GM20000 (cell line): ENCODE measurements at places on chromosomes 5 and 9.

DNA sequence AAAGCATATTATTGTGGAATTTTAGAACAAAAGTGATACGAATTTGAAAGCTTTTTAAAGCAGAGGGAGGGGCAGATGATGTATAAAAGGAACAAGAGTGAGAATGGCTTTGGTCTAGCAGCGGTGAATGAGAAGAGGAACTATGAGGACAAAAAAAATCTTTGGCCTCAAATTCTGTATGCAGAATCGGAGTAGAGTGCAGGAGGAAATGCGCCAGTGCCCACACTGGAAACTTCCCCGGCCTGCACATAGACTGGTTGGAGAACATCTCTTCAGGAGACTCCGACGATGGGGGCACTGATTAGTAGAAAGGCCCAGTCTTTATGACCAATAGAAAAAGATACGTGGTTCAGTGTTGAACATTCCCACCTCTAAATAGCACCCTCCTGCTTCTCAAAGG is 51.3 kb downstream of the SLC46A2 start:
- DNase-seq, result no peak

DNA sequence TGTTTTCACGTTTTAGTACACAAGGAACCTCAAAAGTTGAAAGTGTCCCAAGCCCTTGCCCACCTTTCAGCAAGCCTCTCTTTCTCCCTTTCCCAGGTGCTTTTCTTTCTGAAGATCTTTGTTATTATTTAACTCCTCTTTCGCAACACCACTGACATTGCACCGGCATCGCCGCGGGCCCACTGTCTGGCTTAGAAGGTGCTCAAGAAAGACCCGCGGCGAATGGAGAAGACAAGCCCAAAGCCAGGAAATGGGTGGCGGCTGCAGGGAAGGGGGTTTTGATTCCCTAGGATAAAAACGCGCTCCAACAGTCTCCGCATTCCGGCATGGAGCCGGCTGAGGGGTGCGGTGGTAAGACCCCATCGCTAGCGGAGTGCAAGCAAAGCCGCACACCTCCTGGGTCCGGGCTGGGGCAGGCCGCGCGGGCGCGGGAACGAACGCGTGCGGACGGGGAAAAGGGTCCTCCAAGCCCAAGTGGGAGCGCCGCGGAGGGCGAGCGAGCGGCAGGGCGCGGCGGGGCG is 404 bp upstream of the AFAP1L1 start:
- no peak for DNase-seq

DNA sequence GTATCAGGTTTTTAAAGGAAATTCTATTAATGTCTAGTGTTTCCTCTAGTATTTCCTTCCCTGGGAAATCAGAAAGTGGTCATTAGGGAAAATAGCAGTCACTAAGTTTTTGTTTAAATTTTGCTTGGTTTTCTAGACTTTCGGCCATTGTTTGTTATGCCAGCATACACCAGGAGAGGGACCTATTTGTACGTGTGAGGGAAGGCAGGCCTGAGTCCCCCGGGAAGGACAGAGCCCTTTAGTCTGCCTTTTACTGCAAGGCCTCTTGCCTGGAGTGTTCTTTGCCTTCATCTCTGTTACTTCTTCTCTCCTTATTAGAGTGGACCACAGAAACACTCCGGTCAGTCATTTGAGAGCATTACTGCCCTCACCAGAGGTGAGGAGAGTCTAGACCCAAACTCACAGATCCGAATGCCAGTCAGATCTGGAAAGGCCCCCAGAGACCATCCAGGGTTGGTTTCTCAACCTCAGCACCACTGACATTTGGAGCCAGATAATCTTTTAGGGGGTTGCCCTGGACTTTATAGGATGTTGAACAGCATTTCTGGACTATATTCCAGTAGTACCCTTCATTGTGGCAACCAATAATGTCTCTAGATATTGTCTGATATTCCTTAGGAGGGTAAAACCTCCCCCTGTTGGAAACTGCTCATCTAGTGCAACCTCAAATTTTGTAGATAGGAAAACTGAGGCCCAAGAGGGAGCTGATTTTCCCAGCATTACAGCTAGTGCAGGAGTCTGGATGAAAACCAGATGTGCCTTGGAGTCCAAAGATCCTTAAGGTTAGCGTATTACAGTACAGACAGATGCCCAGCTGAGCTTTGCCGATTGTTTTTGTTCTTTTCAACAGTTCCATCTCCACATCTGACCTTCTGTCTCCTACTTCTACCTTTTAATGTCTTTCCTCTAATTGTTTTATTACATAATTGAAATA is 93.0 kb upstream of the NIPAL4 start:
- DNase-seq, result no peak

GRCh38 chr9:88826181-88826580 is 165.1 kb upstream of the S1PR3 start:
- no peak for DNase-seq

- DNase-seq, result no peak
Measured at GRCh38 chr5:55481293-55481855, 53.4 kb downstream of the PLPP1 start.

DNA sequence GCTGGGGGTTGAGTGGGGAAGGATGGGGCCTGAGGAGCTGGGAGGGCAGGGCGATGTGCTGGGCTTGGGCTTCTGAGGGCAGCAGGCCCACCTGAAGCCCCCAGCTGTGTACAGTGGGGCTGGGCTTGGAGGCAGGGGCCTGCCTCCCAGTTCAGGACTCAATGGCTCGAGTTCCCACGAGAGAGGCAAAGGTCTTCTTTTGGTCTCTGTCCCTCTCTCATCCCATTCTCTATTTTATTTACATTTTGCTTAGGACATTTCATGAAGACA is 180.6 kb downstream of the MACROH2A1 start:
- DNase-seq, result no peak

DNA sequence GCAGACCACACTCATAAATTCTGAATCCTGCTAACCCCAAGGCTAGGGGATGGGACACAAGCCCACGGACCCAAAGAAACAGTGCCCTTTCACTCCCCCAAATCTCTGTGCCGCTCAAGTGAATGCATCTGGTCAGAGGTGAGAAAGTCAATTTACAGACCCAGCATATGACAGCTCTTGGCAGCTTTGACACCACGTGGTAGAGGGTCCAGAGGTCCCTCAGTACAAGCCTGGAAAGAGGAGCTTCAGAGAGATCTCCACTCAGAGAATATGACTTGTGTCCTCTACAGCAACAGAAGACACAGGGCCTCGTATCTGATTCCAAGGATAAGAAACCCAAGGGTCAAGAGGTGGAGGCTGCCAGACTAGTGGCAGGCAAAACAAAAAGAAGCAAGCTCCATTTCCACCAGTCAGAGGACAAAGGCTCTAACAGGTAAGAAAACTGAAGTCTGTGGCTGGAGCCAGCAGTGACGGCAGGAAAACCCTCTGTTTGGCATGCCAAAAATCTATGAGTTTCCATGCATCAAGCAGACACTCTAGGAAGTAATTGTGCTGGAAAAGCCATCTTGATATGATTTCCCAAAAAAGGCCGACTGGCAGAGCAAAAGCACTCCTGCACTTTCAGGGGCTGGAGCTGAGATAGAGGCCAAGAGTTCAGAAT is 138.7 kb downstream of the UGCG start:
- no peak for DNase-seq

- no peak for DNase-seq
Measured at GRCh38 chr5:56279291-56279690, 46.2 kb upstream of the ANKRD55 start.

GRCh38 chr9:116368680-116369079 is 215.1 kb downstream of the PAPPA start:
- no peak for DNase-seq

GRCh38 chr5:168177831-168178450 is 113.5 kb upstream of the WWC1 start:
- no peak for DNase-seq

DNA sequence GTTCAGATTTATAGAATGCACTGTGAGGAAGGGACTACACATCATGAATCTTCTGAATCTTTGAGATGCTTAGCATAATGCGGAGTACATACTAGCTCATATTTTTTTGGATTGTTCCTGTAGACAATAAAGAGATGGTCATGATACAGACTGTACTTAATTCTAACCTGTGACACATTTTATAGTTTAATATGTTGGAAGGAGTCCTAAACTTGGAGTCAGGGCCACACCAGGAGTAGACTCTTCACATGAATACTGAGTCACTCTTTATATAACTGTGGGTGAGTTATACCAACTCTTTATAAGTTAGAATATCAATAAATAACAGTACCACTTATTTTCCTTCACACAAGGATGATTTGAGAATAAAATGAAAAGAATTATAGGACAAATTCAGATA is 16.9 kb downstream of the C9orf85 start:
- DNase-seq, result no peak

- DNase-seq, result no peak
Measured at GRCh38 chr5:89864941-89865340, 544.6 kb downstream of the CETN3 start.

DNA sequence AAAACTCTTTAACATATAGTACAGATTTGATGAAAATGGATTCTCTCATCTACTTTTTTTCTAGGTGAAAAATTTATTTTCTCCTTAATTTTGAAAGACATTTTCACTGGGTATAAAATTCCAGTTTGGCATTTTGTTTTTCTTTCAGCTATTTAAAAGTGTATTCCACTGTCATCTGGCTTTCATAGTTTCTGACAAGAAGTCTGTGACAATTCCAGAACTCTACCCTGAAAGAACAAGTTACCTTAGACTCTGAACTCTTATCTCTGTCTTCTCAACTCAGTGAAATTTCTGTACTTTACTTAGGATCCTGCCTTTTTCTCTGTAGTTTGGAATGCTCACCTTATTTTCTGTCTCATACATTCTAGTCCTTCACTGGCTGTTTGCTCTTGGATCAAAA is 161.7 kb downstream of the RANBP17 start:
- no peak for DNase-seq

DNA sequence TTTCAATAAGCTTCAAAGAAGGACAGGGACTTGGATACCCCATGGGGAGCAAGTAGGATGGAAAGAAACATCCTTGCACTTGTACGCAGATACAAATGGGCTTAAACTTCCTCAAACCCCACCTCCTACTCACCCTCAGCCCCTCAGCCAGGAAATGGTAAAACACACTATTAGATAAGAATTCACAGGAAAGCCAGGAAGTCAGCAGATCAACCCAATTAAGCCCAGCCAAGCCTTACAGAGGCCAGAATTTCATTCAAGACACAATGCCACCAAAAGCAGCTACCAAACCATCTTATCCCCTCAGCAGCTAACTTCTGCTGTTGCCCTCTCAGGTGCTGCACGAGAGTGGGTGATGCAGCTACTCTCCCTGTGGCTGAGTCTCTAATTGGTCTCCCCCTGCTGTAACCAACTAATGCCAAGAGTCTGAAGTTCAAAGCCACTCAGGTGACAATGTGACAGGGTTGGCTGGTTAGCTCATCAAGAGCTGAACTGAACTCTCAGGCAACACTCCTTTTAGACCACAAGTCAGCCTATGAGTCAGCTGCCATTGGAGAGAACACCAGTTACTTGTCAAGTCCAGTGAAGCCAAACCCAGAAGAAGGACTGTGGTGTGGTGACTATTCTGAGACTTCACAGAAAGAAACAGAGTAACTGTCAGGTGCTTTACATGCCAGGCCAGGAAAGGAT is 201.9 kb downstream of the ZNF608 start:
- no peak for DNase-seq

GRCh38 chr5:65209341-65209740 is 272.4 kb downstream of the ADAMTS6 start:
- no peak for DNase-seq

DNA sequence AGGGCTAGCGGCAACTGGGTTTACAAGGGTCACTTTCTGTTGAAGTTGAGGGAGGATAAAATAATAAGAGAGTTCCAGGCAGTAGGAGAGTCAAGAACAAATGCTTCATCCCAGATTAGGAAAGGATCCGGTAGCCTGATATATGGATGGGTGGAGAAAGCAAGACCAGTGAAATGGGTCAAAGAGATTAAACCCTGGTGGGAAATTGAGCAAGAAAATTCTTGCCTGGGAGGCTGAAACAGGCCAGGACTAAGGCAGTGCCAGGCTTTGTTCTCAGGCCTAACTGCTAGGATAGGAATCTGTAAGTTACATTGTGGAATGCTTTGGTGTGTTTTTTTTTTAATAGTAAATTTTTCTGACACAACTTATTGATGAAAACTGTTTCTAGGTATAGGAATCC is 257.4 kb upstream of the RFX3 start:
- no peak for DNase-seq
